Femur (tissue), 1 donor: ENCODE measurements at places on chromosomes 1 and 21.

GRCh38 chr1:52426371-52426770, 22.0 kb downstream of the PRPF38A start:
- DNase-seq = no peak

DNA sequence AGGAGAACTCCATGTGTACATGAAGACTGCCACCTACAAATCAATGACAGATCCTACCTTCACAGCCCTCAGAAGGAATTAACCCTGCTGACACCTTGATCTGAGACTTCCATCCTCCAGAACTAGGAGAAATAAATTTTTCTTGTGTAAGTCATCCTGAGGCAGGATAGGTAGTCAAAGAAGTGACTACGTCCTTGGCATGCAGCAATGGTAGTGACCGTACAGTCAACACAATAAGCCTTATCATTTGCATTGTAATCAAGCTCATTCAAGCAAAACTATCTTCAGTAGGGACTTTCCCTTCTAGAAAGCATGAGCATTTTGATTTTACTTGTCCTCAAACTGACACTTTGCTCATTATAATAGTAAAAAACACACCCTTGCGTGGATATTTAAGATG, 64.0 kb upstream of the KCNK1 start:
- DNase-seq = no peak

DNA sequence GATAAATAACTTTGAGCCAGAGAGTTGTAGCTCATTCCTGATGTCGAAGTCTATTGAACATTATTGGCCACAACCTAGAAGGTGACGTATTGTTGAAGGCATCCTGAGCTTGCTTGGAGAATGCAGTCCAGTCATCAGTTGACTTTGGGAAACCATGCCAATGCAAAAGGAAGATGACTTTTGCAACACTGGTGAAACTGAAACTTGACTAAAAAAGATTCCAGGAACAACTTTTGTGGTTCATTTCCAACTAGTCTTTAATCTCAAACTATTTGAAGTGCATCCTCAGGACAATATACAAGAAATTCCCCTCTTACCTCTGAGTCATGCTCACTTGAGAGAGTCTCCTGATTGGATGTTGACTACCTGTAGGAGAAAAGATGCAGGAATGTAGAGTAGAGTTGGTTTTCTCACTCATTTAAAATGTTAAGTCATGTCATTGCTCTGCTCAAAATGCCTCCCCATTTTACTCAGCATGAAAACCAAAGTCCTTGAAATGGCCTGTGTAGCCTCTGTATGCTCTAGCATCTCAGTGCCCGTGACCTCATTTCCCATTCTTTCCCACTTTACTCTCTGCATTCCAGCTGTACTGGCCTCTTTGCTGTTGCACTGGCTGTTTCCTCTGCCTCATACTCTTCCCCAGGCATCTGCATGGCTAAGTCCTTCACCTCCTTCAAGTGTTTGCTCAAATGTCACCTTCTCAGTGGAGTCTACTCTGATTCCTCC, 24.4 kb upstream of the LEPR start:
- DNase-seq = no peak

DNA sequence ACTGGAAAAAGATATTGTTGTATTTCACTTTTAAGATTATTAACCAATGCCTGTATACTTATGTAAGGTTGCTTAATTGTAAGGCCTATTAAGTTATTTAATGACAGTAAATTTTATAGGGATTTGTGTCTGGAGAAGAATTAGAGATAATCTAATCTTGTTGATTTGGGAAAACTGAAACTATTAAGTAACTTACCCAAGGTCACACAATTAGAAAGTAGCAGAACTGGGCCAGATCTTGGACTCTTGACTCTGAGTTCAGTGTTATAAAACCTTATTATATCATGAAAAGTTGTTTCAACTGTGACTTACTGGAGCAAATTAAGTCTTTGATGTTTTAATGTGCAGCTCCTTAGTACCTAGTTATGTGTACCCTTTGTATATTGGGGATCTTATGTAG, 38.5 kb downstream of the CAMTA1 start:
- DNase-seq = no peak

DNA sequence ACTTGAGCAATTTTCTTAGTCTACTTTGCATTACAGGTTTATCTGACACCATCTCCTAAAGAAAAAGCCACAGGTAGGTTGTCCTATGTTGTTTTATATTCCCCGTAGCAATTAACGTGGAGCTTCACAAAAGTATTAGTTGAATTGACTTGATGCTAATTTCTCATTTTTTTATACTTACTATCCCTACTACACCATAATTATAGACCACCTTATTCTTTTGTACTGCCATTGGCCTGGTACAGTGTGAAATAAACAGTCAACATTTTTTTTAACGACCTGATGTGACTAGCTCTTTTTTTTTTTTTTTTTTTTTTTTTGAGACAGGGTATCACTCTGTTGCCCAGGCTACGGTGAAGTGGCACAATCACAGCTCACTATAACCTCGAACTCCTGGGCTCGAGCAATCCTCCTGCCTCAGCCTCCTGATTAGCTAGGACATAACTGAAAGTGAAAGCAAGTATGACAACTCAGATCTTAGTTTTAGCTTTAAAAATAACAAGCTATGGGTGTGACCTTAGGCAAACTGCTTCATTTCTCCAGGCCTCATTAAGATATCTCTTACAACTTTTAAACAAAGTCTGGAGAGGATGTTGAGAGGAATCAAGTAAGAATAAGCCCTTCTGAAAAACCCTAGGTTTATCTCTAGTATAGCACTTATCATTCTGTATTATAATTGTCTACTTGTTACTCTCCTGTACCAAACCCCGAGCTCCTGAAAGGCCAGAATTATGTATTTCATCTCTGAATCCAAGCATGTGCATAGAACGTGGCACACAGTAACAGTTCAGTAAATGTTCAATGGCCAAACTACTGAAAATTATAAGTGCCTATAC, 49.5 kb downstream of the LUZP1 start:
- DNase-seq = no peak

DNA sequence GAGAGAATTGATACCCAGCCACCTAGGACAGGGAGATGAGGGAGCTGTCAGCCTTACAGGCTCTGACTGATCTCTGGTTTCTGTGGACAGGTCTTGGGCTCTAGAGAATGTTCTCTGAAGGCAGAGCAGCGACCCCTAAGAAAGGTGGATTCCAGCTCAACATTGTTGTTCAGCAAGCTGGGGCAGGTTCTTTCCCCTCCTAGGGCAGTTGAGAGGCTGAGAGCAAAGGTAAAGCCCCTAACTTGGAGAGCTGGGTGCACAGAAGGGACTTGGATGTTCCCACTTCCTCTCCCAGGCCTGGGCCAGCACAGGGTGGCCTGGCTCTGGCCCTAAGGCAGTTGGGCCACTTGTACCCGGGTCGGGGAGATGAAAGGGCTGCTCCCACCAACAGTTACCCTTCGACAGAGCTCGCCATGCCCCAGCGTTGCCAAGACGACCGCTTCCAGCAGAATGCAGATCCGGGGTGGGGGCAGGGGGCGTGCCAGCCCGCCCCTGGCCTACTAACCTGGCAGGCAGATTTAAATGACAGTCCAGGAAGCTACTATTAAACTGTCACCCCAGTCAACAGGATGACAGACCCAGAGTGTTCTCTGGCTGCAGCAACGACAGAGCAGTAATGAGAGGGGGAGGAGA, 31.6 kb downstream of the LRP8 start:
- DNase-seq = no peak

- no peak for DNase-seq
Measured at GRCh38 chr21:43665879-43666278, 6.5 kb downstream of the RRP1B start.

GRCh38 chr1:236112332-236112627, 30.1 kb upstream of the GPR137B start:
- no peak for DNase-seq

DNA sequence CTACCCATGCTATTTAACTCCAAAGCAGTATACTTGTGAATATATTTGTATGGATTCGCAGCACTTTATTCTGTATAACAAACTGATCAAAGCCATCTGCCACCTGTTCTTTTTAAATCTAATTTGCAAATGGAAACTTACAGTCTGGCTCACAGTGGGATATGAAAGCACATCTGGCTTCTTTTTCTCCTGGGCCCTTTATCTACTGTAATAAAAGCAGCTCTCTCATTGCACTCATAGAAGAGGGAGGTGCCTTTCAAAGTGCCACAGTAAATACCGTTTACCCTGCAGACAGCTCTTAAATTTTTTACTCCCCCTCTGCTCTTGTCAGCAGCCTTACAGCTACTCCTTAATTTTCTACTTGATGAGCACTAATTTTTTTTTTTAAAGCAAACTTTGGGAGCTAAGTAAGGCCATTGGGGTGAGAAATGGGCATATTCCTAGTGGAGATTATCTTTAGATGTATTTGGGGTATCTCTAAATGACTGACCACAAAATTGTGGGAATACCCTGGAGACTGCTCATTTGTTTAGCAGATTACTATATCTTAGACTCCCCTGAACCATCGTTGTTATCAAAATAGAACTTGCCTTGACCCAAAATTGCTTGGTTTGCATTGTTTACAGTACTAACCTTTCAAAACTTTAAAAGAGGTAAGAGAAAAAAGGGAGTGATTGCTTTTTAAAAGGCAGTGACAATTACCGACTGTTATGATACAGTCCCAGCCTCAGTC, 110.1 kb downstream of the VPS13D start:
- DNase-seq = no peak

DNA sequence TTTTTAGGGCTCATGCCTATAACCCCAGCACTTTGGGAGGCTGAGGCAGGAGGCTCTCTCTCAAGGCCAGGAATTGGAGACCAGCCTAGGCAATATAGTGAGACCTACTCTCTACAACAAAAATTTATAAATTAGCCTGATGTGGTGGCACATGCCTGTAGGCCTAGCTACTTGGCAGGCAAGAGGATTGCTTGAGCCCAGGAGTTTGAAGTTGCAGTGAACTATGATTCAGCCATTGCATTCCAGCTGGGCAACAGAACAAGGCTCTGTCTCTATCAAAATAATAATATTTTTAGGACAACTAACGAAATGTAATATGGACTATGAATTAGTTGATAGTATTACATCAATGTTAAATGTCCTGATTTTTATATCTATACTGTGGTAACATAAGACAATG, 68.8 kb upstream of the ARID1A start:
- no peak for DNase-seq

DNA sequence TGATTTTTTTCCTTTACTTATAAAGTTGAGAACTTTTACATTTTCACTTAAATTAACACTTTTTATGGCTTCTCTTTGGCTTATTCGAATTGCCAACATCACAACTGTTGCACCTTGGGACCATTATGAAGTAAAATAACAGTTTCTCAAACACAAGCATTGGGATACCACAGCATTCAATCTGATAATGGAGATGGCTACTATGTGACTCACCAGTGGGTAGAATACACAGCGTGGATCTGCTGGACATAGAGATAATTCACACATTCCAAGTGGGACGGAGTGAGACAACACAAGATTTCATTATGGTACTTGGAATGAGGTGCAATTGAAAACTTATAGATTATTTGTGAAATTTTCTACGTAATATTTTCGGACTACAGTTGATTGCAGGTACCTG, 68.0 kb downstream of the ADAMTS1 start:
- DNase-seq = no peak

DNA sequence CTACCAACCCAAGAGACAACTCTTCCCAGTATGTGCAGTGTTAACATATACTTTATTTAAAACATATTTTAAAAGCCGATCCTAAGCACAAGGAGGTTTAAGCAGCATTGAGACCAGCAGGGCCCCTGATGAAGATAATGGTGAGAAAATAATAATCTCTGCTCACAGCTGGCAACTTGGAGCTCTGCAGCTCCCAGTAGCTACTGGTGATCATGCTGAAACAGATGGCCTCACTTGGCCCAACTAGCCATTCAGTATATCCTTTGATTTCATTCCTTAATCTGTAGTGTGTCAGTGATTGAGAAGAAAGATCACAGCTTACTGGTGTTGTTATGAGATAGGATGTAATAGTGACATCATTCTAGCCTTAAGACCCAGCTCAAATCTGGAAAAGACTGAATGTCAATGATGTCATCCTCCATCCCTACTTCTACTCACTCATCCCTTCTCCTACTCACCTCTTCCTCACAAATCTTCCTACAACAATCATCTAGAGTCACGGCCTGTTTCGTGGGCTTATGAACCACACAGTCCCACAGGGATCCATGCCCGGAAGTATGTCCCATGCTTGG, 817.9 kb downstream of the PLA2G4A start:
- no peak for DNase-seq

DNA sequence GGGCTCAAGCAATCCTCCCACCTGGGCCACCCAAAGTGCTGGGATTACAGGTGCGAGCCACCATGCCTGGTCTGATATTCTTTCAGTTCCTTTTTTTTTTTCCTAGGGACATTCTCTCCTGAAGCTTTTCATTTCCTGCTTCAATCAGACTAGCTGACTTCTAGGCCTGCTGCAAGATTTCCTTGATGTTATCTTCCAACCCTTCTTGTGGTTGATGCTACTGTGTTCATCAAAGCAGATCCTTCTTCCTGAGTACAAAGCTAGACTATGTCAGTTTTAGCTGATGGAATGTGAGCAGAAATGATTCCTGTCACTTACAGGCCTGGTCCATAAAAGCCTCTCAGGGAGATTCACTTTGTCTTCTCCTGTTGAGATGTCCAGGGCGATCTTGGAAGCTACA, 146.4 kb downstream of the CDC7 start:
- DNase-seq = no peak

- DNase-seq = no peak
Measured at GRCh38 chr1:5189384-5189783, 535.0 kb downstream of the AJAP1 start.

DNA sequence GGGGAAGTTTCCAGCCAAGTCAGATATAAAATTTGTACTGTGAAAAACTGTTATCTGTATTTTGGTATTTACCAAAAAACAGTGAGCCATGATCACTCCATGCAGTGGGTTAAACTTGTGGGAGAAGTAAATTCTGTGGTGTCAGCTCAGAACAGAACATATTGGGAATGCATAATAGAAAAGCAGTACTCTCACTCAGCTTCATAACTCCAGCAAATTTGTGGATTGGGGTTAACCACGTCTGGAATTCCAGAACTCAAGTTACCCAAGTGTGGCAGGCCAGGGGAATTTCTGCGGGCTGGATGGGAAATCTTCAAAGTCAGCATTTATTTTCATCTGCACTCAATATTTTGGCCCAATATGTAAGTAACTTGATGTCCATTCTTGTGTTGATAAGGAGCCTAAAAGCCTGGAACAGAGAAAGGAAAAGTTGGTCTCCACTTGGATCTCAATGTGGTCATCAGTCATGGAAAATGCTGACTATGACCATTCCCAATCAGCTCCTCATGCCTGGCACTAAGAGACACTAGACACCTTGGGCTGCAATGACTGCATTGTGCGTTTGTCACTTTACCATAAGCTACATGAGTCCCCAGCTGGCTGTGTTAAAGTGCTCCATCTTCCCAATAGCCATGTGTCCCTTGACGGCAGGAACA, 39.1 kb upstream of the ENAH start:
- DNase-seq = peak; percentile 62

GRCh38 chr1:205764578-205764977, 10.7 kb downstream of the RAB29 start:
- no peak for DNase-seq

DNA sequence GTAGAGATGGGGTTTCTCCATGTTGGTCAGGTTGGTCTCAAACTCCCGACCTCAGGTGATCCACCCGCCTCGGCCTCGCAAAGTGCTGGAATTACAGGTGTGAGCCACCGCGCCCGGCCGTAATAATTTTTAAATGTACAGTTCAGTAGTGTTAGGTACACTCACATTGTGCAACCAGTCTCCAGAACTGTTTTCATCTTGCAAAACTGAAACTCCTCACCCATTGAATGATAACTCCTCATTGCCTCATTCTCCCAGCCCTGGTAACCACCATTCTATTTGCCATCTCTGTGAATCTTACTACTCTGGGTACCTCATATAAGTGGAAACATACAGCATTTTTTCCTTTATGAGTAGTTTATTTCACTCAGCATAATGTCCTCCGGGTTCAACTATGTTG, 3.4 kb downstream of the NLRP3 start:
- no peak for DNase-seq

GRCh38 chr1:77744576-77744975, 15.1 kb downstream of the USP33 start:
- no peak for DNase-seq
